Gastroesophageal sphincter (tissue), 4 donors: ENCODE measurements at places on chromosomes 5 and 9.
A peak's percentile ranks its signal among the peaks of the same experiment; 100 is the strongest.

- ATAC-seq, result no peak
Observed at GRCh38 chr9:130895481-130896232, 955 bp downstream of the QRFP start.

DNA sequence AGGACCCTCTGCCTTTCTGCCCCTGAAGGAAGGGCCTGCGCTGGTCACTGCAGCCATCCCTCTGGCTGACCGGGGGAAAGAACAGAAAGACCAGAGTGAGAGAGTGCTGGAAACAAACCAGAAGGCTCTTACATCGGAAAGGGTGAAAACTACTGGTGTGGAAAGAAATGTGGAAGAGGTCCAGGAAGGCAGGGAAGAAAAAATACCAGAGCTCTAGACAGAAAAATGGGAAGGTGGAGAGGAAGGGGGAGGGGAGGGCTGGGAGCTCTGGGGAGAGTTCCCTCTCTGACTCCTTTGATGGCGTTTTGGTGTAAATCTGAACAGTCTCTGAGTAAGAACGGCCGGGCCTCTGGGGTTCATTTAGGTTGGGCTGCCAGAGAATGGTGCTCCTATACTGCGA lies 47.7 kb downstream of the COL23A1 start:
- peak; percentile 72 for ATAC-seq

DNA sequence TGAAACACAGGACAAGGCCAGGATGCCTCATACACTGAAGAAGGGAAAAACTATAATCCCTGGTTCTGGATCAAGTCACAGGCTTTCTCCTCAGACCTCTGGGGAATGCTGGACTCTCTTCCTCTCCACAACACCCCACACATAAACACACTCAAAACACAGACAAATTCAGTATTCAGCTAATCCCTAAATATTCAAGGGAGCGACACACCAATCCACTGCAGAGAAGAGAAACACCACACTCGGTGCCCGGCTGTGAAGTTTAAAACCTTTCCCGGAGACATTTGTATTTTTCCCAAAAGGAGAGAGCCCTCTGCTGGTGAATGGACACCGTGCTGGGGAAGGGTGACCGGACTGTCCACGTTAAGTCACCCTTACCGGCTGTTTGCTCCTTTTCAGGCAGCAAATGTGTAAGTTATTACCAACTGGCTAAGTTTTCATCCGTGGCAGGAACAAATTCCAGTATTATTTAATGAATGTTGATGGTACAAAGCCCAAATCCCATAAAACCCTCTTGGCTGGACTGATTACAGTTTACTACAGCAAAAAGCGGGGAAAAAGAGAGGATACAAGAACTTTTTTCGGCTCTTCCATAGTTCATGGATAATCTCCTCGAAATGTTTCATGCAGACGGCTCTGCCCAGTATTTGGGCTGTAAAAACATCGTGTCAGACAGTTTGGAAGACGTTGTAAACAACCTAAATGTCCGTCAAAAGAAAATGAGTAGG lies 130.9 kb upstream of the SLC30A5 start:
- ATAC-seq, result peak; percentile 88

DNA sequence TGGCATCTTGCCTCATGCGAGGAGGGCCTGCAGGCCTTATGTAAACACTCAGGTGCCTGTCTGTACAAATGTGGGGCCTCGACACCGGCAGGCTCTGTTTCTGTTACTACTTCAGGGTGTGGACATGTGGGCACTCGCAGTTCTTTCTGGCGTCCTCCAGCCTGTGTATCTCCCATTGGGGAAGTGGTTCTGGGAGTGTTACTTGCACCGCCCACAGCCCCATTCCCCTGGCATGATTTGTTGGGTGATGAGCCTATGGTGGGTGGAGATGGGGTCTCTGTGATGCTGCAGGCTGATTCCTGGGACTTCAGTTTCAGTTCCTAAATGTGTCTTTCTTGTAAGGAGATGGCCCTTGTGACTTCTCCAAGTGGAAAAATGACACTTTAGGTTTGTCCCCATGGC lies 82.1 kb upstream of the PITX1 start:
- peak; percentile 60 for ATAC-seq

DNA sequence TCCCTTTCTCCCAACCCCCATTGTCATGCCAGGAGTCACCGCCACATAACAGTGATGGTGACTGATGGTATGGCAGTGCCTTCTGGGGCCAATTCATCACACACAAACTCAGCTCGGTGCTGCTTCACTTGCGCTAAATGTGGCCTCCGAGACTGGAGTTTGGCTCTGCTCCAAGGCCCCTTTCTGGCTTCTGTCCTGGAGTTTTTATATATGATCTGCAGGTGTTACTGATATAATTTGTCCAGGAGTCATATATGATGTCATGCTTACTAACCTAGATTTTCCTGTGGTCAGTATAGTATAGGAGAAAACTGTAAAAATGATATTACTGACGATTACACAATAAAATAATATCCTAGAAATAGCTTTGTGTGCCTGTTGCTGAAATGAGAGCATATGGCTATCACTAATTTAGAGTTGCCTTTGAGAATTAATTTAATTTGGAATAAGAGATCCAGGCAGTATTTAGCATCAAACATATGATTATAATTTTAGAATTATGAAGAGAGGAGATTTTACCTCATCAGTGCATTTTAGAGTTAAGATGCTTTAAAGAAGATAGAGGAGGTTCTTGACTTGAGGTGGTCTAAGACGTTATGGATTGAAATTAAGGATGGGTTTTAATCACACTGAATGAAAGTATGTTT lies 334.1 kb upstream of the CD180 start:
- ATAC-seq, result no peak

- ATAC-seq, result peak; percentile 11
Observed at GRCh38 chr9:109817146-109817845, 37.3 kb downstream of the PALM2AKAP2 start.

GRCh38 chr5:78504704-78505677 lies 143.6 kb downstream of the LHFPL2 start:
- ATAC-seq, result peak; percentile 93

DNA sequence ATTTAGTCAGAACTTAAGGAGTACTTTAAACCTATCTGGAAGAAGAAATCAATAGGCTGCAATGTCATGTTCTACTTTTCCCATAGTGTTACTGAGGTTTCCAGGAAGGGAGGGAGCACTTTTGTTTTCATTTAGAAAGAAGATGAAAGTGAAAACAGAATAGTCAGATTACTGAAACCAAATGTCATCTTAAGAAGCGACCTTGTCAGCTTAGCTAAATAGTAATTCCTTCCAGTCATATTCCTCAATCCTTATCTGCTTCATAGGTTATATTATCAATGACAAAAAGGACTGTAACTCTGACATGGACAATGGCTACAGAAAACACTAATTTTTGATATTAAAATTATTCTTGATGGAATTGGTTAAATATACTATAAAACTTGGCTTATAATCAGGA lies 27.7 kb downstream of the SAR1B start:
- no peak for ATAC-seq

GRCh38 chr9:28032268-28032590 lies 458.9 kb upstream of the C9orf72 start:
- no peak for ATAC-seq

DNA sequence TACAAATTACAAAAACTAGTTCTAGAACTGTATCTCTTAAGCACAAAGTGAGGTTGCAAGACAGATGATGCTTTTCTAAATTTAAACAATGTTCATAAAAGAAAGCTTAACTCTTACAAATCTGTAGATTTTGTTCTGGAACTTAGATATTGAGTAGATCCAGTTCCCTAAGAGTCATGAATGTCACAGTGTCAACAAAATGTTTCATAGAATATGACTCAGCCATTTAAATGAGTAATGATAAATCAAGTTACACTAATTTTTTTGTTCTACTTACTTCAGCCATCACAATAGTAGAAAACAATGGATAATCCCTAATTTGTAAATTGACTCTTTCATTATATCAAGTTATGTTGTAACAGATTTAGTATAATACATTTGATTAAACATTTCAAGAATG lies 239.7 kb downstream of the MEF2C start:
- no peak for ATAC-seq
